ENCODE measurements at places on chromosomes 12 and 14. TPM values are rescaled to one million over a fixed set of nuclear protein-coding genes. Genes with fewer than 3 reads are reported as not detected.

BMP4 gene
- polyA plus RNA-seq: not detected

GRCh38 chr12:91667694-91668093, 478.0 kb downstream of the BTG1 start:
- no peaks in the 10 kb centered on the region for H3K36me3 ChIP-seq
- H3K27me3 ChIP-seq: peaks cover 5% of the 10 kb centered on the region
- no peak for DNase-seq
- H3K4me3 ChIP-seq: no peak overlapping the region

GRCh38 chr12:64824500-64825142, at the start of gene TBC1D30:
Gene TBC1D30, plus strand, starts transcription at chr12:64824647. Its CDS starts 233 bp downstream, at chr12:64824880.
- H3K4me3 ChIP-seq: peak within 1 kb of the TSS; percentile 77
- peaks cover 13% of the 10 kb centered on the region for H3K36me3 ChIP-seq
- peaks cover 19% of the 10 kb centered on the region for H3K27me3 ChIP-seq
- no peak for DNase-seq

- no peaks in the 10 kb centered on the region for H3K36me3 ChIP-seq
- H3K27ac ChIP-seq: no peak overlapping the region
- no peak for DNase-seq
Measured at GRCh38 chr12:85733221-85733840, 102.9 kb downstream of the RASSF9 start.

DNA sequence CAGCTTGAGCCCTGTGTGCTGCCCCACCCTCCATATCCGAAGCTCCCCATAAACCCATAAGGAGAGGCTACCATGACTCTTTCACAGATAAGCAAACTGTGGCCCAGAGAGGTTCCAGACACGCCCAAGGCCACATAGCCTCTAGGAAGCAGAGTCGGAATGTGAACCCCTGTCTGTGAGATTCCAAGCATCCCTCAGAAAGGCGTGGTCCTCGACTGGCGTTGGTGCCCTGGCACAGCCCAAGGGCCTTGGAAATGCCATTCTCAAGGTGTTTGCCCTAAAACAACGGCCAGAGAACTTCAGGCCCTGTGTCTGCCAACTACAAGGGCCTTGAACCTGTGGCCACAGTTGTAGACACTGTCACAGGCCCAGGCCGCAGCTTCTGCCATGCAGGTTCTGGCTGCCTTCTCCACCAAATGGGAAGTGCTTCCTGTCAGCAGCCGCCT, 8.5 kb upstream of the DIO3 start:
- H3K27ac ChIP-seq: no peak overlapping the region
- H3K36me3 ChIP-seq: no peaks in the 10 kb centered on the region
- H3K4me1 ChIP-seq: no peaks in the 10 kb centered on the region
- no peaks in the 10 kb centered on the region for H3K27me3 ChIP-seq
- no peak for DNase-seq

ANKRD33 gene
- polyA plus RNA-seq: not detected
